Stimulated activated CD8-positive, alpha-beta memory T cell treated with anti-CD3 and anti-CD28 coated beads, Interleukin-2, amount 100 ng/mL, for 1 hour (primary cell): ENCODE measurements at places on chromosomes 5 and 9.

DNA sequence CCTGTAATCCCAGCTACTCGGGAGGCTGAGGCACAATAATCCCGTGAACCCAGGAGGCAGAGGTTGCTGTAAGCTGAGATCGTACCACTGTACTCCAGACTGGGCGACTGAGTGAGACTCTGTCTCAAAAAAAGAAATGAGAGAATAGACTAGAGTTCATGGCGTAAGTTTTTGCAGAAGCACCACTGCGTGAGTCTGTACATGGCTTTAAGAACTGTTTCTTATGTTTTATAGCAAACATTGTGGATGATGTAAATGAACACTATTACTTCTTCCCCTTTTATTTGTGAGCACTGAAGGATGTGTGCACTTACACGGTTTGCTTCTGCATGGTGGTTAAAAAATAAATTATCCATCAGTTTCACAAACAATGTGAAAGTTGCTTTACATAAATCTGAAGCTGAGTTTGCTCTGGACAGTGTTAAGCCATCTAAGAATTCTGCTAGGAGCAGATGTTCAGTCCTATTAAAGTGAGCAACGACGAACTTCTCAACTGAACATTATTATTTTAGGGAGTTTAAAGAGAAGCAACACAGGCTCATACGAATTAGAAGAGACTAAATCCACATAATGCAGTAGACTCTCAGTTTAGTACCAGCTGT lies 52.5 kb downstream of the ZFAND5 start:
- DNase-seq, result no peak

DNA sequence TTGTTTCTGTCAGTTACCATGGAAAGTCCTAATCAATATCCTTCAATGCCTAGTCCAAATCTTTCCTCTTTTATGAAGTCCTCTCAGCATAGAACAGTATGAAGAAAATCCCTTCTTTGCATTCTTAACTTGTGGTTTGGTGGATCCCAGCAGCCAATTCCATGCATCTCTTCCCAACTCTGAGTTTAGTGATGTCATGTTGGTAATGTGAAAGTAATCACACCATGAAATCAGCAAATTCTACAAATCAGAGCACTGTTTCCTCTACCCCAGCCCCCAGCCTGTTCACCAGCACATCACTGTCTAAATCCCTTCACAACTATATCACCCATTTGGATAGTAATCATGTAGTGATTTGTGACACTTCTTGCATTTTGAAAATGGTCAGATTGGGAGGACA lies 4.7 kb upstream of the C1QTNF2 start:
- DNase-seq, result no peak

GRCh38 chr9:129109537-129109903 lies 1.1 kb downstream of the CRAT start:
- DNase-seq, result no peak

DNA sequence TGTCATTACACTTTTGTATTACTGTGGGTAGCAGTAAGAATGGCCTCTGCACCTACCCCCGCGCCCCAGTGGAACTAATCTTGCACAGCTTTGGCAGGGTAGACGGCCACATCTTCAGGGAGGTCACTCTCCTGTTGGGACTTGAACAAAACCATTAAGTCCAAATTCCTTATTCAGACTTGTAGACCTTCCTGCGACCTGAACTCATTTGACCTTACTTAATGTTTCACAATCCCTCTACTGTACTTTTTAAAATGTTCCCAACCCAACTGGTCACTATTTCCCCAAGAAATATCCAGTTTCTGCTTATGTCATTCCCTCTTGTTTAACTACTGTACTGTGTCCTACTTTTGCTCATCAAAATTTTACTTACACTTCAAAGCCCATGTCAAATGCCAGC lies 5.3 kb upstream of the FAM120AOS start:
- no peak for DNase-seq

DNA sequence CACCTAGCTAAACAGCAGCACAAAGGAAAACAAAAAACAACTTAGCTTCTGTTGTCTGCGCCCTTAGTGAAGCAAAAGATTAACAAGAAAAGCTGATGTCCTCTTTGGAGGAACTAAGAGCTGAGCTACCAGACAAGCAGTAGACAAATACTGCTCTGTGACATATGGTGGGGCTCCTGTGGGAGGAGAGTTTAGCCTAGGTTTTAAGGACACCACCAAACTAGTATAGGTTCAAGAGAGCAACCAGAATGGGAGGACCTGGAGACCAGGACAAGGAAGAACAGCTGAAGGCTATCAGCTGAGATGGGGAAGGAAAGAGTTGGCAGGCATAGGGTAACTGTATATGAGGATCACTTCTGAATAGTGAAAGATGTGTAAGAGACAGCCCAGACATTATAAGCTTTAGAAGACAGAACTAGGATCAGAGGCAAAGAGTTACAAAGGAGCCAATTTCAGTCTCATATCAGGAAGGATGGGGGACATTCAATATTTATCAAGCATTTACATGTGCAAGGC lies 27.2 kb downstream of the FBXW2 start:
- DNase-seq, result no peak
